ENCODE measurements at places on chromosomes 12 and 14.

DNA sequence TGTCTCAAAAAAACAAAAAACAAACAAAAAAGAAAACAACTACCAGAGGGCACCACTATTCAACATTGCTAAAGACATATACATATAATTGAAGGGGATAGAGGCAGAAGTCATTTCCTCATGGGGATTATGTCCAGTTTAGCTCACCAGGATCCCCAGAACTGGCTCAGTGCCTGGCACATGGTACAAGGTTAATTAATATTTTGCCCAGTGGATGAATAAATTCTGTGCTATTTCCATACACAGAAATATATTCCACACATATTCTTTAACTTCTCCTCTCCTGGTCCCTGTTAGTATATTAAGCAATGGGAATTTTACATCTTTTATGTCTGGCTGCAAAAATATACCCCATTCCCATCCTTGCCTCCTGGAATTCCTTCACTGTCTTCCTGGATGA lies 6.7 kb downstream of the FOS start:
- no peak for DNase-seq

DNA sequence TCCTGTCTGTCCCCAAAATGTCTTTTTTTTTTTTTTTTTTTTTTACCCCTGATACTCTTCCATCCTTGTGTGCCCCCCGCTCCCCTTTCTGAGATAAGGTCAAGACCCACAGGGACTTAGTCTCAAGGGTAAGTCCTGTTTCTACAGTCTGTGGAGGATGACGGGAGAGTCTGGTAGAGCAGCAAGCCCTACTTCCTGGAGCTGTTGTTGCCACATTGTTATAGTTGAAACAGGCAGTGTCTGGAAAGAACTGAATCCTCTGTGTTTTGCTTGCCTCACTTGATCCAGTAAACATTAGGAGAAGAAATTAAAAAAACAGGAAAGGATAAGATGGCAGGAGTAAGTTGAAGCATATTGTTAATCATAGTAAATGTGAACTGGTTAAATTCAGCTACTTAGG lies 45.5 kb downstream of the ZNF664 start:
- DNase-seq: no peak

- no peak for DNase-seq
Measured at GRCh38 chr12:124777399-124778372, 86.0 kb downstream of the SCARB1 start.

- no peak for DNase-seq
Measured at GRCh38 chr12:69475237-69475975, 5.2 kb downstream of the FRS2 start.

- no peak for DNase-seq
Measured at GRCh38 chr12:128383357-128383937, 116.5 kb downstream of the TMEM132C start.

GRCh38 chr12:47753021-47754001 lies 5.4 kb downstream of the RAPGEF3 start:
- DNase-seq: no peak

GRCh38 chr14:76844223-76844622 lies 18.0 kb downstream of the LRRC74A start:
- no peak for DNase-seq

DNA sequence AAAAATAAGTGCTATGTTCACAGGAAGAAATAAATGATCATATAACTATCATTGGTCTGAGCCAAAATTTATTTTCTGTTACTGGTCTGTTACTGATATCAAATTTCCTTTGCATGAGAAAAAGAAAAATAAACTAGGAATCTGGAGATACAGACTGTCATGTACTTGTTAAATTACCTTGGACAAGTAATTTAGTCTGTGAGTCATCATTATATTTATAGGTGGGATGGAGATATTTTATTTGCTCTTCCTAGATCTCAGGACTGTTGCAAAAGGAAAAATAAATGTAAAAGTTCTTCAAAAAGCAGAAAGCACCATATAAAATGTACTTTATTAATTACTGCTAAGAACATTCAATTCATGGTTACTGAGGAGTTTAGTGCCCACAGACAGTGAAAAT lies 174.4 kb downstream of the PTPRO start:
- no peak for DNase-seq

- DNase-seq: no peak
Measured at GRCh38 chr12:14514946-14515345, 52.7 kb downstream of the PLBD1 start.

DNA sequence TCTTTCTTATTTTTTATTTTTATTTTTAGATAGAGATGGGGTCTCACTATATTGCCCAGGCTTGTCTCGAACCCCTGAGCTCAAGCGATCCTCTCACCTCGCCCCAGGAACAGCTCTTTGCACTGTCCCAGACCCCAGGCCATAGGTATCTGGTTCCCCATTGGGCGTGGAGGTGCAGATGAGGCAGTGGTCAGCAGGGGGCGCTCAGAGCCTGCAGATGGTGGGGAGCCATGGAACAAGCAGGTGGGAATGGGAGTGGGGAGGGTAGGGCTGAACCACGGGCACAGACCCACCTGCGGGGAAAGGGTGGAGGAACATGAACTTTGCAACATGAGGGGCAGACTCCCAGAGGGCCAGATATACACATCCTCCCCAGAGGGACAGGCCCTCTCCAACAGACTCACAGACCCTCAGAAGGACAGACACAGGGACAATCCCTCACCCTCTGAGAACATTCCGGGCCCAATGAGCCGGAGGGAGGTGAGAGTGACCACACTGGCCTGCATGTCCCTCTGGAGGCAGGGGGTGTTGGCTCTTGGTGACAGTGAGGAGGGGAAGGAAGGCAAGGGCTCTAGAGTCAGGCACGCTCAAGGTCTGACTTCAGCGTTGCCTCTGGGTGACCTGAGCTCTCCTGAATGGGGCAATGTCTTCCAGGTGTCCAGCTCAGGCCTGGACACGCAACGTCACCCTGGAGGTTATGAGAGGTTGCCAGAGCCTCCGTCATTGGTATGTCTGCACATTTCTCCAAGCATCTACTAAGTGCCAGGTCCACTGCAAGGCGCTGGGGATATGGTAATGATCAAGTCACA lies 34.9 kb downstream of the KRT80 start:
- DNase-seq: peak; percentile 30

GRCh38 chr12:122981587-122982476 lies 1.4 kb downstream of the ARL6IP4 start:
- no peak for DNase-seq

- no peak for DNase-seq
Measured at GRCh38 chr12:94151582-94151981, 3.2 kb downstream of the PLXNC1 start.

DNA sequence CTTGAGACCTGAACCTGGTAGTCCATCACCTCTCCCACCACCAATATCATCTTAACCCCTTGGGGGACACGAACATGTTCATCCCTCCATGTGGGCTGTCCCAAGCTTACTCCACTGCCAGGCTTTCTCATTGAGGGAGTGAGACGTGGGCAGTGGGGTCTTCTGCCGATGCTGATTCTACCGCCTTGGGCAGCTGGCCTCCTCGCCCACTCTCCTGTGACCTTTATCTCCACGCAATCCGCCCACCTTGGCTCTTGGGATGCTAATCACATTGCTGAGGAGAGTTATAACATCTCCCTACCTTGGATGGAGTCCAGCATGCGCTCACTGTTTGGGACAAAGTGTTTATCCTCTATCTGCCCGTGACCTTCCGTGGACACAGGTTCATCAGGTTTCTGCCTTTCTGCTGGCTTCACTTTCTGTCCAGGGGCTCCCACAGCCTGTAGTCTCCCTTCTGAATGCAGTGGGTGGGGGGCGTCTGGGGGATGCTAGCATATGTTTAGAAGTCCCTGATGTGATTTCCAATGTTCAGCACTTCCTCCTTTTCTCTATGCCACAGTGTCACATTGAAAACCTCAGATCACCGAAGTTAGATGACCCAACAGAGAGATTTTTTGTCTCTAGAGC lies 53.2 kb upstream of the ESRRB start:
- DNase-seq: no peak

DNA sequence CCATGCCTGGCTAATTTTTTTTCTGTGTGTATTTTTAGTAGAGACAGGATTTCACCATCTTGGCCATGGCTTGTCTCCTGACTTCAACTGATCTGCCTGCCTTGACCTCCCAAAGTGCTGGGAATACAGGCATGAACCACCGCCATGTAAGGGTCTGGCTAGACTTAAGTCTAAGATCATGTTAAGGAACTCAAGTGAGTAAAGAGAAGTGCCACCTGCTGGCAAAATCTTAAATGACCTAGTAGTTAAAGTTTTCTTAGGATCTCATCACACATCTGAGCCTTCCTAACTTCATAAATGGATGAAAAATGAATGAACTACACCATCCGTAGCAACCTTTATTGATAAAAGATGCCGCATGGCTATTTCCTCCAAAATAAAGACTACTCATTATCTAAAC lies 1.7 kb upstream of the C12orf56 start:
- DNase-seq: no peak

DNA sequence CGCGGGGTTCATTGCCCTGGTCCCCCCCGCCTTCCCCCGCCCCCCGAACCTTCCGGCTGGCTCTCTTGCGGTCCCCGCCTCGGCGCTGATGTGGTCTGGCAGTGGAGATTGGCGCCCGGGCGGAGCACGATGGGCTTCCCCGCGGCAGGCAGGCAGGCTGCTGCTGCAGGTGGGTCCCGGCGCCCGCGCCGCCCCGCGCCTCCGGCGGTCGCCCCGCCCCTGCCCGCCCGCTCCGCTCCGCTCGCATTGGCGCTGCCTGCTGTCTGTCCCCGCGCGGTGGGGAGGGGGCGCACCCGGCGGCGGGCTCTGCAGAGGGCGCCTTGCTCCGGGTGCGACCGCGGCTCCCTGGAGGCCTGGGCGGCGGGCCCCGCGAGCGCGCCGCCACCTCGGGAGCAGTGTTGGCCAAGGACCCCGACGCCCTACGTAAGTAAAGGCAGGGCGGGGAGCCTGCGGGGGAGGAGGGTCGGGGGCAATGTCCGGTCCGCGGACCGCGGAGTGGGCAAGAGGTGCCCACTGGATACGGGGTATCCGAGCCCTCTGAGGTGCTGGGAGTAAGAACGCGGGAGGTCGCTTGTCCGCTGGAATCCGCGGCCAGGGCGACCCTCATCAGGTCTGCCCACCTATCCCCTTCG lies at the start of gene AKAP5:
Gene AKAP5, plus strand, starts transcription at position 309 of the 632 bp plus-strand sequence. CDS start 2,896 bp downstream, outside the sequence.
- peak; percentile 76 for DNase-seq

- DNase-seq: no peak
Measured at GRCh38 chr12:107568718-107569117, 116.9 kb upstream of the PWP1 start.

- DNase-seq: no peak
Measured at GRCh38 chr14:87158283-87158682, 834.7 kb downstream of the GALC start.

- no peak for DNase-seq
Measured at GRCh38 chr12:95548539-95549391, 2.5 kb downstream of the USP44 start.

- no peak for DNase-seq
Measured at GRCh38 chr12:75848961-75849360, 182.6 kb downstream of the PHLDA1 start.

DNA sequence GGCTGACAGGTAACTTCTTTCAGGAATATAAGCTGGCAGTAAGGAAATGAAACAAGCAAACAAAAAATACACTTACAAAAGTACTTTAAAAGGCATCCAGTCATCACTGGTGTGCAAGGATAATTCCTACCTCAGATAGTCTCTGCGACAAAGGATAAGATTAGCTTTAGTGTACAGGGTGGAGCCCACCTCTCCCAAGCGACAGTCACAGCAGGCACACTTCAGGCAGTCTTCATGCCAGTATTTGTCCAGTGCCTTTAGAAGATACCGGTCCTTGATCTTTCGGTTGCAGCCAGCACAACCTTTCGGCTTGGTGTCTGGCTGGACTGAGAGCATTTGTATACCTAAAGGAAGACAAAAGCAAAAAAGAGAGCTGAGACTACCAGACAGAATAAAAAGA lies 5.4 kb downstream of the LMO3 start:
- DNase-seq: no peak

DNA sequence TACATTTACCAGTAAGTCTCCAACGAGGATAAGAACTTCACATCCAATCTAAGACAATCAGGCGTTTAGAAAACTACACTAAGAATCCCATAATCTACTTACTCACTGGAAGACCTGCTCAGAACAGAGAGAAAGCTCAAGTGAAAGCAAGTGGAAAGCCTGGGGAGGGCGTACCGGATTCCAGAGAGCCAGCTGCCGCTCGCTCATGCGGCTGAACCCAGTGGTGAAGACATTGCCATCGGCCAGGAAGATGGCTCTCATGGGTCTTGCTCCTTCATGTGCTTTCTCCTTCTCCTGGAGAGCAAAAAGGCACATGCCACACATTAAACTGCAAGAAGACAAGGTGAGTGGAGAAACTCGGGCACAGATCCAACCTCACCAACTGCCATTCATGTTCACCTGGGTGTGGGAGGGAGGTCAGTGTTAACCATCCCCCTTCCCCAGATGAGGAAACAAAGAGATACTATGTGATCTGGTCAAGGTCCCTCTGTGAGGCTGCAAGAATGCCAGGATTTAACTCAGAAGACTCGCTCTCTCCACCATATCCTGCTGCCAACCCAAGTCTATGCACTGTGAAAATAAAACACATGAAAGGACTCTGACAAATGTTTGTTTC lies 23.5 kb upstream of the SELPLG start:
- DNase-seq: no peak

DNA sequence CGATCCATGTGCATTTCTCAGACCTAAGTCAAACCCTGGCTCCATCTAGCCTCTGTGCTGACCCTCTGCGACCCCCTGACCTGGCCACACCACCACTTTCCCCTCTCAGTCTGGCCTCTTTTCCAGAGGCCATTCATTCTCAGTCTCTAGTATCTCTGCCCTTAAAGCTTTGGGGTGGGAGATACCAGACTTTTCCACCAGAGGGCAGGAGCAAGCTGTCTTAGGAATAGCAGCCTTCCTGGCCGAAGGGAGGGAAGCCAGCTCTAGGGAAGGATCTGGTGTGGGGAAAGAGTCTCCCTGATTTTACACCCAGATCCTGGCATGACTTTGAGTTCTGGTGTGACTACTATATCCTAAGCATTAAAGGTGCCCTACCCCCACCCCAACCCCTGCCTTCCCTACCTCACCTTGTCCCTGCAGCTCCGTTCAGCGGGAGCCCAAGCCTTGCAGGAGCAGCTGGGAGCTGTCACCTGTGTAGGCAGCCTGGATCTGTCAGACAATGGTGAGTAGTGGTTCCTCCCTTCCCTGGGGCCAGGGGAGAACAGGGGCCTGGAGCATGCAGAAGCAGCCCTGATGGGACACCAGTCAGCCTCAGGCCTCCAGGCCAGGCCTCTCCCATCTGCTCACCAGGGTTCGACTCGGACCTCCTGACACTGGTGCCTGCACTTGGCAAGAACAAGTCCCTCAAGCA lies 6.6 kb downstream of the CARMIL3 start:
- peak; percentile 85 for DNase-seq
